Stimulated activated CD4-positive, alpha-beta T cell treated with anti-CD3 and anti-CD28 coated beads, TNF-alpha, amount 100 ng/mL, for 1 hour (primary cell): ENCODE measurements at places on chromosomes 12 and 14.

GRCh38 chr12:121352682-121353018, 439 bp upstream of the ANAPC5 start:
- DNase-seq, result no peak

GRCh38 chr14:95003099-95003960, 154.0 kb downstream of the DICER1 start:
- DNase-seq, result no peak

DNA sequence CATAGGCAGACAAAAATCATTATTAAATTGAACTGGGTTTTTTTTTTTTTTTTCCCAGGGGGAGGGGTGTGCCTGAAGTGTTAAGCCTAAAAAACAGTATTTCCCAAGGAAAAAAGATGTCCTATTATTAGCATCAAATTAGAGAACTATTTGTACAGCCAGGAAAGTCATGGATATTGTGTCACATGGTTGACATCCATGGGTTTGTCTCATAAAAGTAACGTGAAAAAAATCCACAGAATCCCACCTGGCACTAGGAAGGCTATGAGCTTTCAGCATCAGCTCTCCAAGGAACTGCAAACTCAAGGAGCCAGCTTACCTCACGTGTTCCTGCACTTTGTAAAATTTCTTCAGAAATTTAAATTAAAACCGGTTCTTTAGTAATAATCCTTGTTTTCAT, 69.1 kb upstream of the EGLN3 start:
- no peak for DNase-seq

DNA sequence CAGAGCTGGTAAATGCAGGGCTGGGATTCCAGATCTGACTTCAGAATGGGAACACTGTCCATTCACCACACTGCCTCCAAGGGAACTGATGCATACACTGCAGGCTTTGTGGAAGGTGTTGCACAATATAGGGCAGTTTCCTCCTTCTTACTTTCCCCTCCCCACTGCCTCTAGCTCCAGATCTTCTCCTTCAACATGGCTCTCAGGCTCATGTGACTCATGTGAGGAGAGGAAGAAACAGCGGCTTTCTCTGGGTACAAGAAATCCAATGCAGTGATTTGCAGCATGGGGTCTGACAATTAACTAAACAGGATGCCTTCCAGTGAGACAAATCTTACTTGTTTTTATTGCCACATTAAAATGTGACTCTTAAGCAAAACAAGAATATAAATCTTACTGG, 447.6 kb upstream of the CCDC196 start:
- DNase-seq, result no peak

- DNase-seq, result no peak
Measured at GRCh38 chr12:25347716-25348592, 97.2 kb upstream of the KRAS start.

DNA sequence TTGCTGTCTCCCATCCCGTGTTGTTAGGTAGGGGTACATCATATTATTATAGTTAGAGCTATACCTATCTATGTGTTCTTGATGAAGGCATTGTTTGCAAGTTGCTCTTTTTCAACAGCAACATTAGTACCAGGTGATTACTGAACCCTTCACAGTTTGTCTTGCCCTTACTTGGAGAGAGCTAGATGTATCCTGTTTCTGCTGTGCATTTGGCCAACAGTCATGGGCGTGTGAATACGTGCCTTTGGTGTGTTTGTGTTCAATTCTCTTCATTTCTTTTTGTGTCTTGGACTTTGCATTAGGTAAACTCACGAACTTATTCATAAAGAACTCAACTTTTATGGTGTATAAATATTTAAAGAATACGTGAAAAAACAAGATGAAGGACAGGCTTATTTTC, 14.3 kb downstream of the ARF6 start:
- no peak for DNase-seq

- DNase-seq, result no peak
Measured at GRCh38 chr14:90301668-90302090, 30.1 kb downstream of the NRDE2 start.

DNA sequence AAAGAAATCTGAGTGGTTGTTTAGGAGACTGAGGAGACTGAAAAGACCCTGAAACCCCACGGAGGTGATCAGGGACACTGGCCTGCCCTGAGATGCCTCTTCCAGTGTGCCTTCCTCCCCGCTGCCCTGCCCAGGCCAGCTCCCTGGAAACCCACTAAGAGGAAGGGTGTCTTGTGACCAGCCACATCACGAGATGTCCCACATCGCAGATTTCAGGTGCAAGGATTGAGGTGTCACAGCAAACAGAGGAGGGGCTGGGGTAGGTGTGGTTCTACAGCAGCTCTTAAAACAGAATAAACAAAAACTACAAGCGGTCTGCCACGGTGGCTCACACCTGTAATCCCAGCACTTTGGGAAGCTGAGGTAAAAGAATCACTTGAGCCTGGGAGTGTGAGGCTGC, 184.3 kb upstream of the C14orf180 start:
- no peak for DNase-seq

GRCh38 chr14:52944254-52944653, 6.6 kb downstream of the FERMT2 start:
- DNase-seq, result no peak

DNA sequence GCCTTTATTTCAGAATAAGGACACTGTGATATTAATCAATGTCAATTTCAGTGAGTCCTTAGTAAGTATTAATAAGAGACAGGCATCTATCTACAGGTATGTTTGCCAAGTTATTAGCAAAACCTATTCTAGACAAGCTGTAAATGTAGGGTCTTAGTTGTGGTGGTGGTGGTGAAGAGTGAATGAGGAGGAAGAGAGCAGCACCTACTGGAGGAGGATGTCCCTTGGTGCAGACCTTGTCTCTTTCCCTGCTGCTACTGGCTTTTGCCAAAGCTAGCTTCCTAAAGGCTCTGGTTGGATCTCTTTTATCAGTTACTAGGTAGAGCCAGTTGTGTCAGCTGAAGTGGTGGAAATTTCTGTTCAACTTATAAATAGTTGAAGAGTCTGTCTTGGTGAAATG, 304.8 kb upstream of the ATP2B1 start:
- no peak for DNase-seq

- DNase-seq, result no peak
Measured at GRCh38 chr14:30607156-30607780, 14.9 kb upstream of the SCFD1 start.

GRCh38 chr12:117034701-117035151, 64.5 kb downstream of the TESC start:
- DNase-seq, result no peak

- no peak for DNase-seq
Measured at GRCh38 chr14:101457936-101458740, 103.2 kb upstream of the DIO3 start.

GRCh38 chr14:28365510-28365909, 401.1 kb upstream of the FOXG1 start:
- DNase-seq, result no peak

DNA sequence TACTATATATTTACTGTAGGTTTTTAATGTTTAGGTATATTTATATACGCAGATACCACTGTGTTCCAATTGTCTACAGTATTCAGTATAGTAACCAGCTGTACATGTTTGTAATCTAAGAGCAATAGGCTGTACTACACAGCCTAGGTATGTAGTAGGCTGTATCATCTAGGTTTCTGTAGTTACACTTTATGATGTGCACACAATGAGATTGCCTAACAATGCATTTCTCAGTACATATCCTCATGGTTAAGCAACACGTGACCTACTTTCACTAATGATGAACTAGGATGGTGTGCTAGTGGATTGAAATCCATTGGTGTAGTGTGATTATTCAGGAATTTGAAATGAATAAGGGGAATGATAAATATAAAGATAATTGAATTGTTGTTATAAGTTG, 77.7 kb downstream of the ETNK1 start:
- DNase-seq, result no peak

- DNase-seq, result no peak
Measured at GRCh38 chr14:42113358-42114069, 506.8 kb downstream of the LRFN5 start.

- no peak for DNase-seq
Measured at GRCh38 chr12:54624315-54625279, 10.1 kb downstream of the LACRT start.

DNA sequence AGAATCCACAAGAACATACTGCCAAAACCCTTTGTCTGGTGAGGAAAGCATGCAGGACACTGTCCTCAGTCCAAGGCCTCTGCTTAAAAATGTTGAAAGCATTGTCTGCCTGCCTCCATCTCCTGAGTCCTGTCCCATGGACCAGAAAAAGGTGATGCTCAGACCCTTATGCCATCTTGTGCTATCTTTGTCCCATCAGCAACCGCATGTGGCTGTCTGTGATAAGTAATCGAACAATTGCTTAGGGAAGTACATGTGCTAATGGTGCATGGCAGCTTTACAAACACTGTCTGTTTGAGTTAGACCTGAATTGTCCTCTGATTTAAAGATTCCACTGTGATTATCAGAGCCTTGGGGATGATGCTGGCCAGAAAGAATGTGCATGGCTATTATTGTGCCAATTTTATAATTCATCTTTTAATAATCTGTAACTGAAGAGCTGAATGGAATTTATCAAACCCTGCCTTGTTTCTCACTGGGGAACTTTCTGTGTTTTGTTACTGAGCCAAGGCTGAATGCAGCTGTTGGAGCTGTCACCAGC, 177.5 kb downstream of the DACT1 start:
- DNase-seq, result no peak

- DNase-seq, result no peak
Measured at GRCh38 chr12:126742241-126742641, 1524.7 kb upstream of the TMEM132C start.

DNA sequence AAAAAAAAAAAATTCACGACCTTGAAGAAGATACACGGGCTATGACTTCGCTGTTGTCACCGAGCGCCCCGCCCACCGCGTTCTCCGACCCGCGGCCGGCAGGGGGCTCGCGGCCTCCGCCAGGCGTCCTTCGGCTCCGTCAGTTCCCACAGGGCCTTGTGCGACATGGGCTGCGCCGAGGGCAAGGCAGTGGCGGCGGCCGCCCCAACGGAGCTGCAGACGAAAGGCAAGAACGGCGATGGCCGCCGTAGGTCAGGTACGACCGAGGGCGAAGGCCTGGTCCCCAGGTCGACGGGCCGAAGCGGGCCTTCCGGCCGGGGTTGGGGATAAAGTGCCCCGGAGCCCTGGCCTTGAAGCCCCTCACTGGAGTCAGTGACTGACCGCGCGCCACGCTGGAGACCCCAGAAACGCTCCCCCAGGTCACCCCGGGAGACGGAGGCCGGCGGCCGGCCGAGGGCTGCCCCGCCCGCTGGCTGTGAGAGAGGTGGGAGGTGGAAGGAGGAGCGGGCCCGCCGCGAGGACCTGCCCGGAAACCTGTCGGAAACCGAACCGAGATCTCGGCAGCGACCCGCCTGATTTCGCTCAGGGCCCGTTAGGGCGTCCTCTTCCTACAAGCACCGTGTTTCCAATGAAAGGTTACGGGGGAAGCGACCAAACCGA, at the start of gene TXNRD1:
Gene TXNRD1, plus strand, starts transcription at position 142 of the 660 bp plus-strand sequence. Its CDS starts 24 bp downstream, at position 166.
- DNase-seq, result peak; percentile 71

- no peak for DNase-seq
Measured at GRCh38 chr12:128819293-128820144, 4.2 kb downstream of the SLC15A4 start.

DNA sequence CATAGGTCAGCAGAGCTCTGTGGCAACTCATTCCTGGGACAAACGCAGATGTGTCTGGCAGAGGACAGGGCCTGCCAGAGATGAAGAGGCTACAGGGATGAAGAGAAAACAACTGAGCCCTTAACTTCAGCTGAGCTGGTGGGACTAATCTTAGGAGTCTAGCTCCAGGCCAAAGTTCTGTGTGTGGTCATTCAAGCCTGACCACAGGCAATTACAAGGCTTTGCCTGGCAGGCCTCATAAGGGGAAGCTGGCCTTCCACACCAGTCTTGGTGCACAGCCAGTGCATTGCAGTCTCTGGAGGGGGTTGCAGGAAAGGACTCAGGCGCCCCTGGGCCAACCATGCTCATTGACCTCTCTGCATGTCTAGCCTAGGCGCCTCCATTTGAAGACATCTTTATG, 127.6 kb upstream of the DAAM1 start:
- DNase-seq, result no peak

- DNase-seq, result no peak
Measured at GRCh38 chr12:59651229-59651920, 55.5 kb downstream of the SLC16A7 start.

DNA sequence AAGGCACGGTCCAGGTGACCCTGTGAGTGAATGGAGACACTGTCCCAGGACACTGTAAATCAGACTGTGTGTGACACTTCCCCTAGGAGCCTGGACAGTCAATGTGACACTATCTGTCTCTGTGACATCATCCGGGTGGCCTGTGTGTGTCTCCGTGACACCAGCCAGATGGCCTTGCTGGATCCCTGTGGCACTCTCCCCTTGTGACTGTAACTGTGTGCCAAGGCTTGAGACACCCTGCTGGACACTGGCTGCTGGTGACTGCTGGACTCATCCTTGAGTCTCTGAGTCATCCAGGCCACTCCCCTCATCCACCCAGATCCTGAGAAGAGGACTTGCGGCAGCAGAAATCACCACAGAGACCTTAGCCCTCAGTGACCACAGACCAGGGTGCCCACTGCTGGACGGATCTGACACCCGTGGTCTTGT, 51.6 kb downstream of the MVK start:
- no peak for DNase-seq

DNA sequence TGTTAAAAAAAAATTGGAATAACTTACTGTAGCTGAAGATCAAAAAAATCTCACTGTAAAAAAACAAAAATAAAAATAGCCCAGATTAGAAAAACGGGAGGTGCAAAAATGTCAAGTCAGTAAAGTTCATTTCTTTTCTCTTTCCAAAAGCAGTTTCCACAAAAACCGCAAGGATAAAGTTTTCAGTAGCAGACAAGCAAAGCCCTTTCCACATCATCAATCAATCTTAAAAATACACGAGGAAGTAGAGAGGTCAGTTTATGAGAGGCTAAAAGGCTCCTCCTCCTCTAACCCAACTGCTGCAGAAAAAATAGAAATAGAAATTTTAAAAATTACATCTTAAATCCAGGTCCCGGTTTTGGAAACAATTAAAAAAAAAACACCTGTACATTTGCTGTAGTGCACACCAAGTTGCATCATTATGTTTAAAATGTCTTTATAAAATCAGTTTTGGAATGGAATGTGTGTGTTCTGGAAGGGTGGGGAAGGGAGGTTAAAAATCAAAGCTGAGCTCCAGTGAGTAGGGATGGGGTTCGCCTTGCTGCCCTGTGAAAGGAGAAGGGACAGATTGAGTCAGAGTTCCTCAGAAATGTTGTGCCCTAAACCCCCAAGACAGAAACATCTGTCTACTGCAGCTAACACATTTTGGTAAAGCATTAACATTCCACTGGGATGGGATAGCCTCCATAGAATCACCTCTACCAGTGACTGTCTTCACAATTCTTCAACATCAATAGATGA, 5.8 kb downstream of the HNRNPC start:
- no peak for DNase-seq

GRCh38 chr14:32738206-32738871, 200.3 kb upstream of the NPAS3 start:
- DNase-seq, result no peak

GRCh38 chr12:10388624-10389413, 1.0 kb downstream of the KLRK1 start:
- no peak for DNase-seq

DNA sequence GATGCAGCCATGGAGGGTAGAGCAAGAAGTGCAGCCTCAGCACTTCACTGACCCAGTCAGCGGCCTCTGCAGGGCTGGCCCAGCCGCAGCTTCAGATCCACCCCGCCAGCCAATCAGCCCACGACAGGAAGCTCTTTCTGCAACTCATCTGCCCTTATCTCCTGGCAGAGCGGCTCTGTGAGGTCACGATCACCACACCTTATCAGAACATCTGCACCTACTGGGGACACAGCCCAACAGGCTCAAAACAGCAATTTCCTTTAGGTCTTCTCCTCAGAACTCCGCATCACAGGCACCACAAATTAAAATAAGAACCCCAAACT, 287.3 kb downstream of the BCL11B start:
- peak; percentile 36 for DNase-seq
